ENCODE measurements at places on chromosomes 2 and 18.

GRCh38 chr18:13390711-13391110, 172.2 kb downstream of the LDLRAD4 start:
- DNase-seq, result no peak

- no peak for DNase-seq
Observed at GRCh38 chr2:10688921-10689807, 611 bp downstream of the NOL10 start.

DNA sequence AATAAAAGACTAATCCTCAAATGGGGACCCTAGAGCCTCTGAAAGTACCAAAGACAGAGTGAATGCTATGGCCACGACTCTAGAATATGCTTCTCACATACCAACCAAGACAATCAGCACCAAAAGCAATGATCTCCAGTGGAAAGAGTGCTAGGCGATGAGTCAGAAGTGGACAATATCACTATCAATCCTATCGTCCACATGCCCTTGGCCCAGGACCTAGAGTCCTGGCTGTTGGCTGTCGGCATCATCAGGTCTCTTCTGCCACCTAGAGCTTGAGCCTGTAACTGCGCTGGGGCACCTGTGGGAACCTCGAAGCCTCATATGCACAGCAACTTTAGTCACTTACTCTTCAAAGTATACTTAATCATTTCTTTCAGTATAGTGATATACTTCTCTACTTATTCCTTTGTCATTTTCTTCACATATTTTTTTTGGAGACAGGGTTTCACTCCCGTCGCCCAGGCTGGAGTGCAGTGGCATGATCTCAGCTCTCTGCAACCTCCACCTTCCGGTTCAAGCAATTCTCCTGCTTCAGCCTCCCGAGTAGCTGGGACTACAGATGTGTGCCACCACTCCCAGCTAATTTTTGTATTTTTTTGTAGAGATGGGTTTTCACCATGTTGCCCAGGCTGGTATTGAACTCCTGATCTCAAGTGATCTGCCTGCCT, 29.7 kb downstream of the NOL10 start:
- DNase-seq, result peak; percentile 23

GRCh38 chr2:174574657-174575056, 22.9 kb downstream of the WIPF1 start:
- no peak for DNase-seq

DNA sequence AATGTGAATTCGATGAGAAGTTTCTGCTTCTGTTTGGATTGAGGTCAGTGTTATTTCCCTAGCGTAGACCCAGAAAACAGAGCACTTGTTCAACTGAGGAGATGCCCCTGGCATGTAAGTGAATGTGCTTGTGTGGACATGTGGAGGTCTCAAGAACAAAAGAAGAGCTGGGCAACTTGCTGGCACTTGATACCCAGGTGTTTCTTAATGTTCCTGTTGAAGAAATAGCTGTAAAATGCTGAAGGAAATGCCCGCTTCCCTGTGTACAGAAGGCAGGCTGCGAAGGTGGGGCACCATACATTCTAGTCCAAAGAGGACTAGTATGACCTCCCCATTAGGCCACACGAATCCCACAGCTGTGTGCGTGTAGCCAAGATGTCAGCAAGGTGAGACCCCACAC, 9.8 kb upstream of the LBH start:
- no peak for DNase-seq

DNA sequence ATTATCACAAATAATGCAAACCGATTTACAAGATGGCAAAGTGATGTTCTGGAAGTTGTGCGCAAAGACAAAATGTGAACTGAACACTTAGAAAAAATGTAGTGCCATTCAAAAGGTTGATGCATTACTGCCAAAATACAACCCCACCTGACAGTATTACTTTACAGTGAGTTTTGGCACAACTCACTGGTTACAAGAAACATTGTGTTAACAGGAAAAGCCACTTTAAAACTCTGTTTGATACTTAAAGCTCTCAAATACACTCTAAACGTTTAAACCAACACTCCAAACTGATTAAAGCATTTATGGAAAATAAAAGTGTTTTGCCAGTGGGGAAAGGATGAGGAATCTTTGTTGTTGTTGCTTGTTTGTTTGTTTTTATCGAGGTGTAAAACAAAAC, 173.4 kb upstream of the SATB2 start:
- no peak for DNase-seq

DNA sequence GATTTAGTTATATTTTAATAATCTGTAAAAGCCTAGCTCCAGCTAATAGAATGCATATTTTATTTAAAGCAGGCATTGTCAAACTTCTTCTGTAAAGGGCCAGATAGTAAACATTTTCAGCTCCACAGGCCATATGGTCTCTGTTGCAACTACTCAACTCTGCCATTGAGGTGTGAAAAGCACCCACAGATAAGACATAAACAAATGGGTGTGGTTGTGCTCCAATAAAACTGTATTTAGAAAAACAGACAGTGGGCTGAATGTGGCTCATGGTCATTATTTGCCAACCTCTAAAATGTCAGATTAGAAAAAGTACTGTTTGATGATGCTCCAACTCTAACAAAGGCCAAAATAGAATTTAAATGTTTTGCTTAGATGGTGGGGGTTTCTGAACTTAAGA, 519.9 kb downstream of the RNF144A start:
- no peak for DNase-seq
